ENCODE measurements at places on chromosomes 16 and 17. TPM values are rescaled to one million over a fixed set of nuclear protein-coding genes. Genes with fewer than 3 reads are reported as not detected.

GRCh38 chr17:56581635-56582627, 11.6 kb upstream of the NOG start:
- H3K27me3 ChIP-seq: peaks cover 2% of the 10 kb centered on the region
- no peak overlapping the region for H3K4me3 ChIP-seq
- DNase-seq: no peak
- H3K27ac ChIP-seq: no peak overlapping the region
- no peaks in the 10 kb centered on the region for H3K4me1 ChIP-seq
- no peaks in the 10 kb centered on the region for H3K36me3 ChIP-seq

GRCh38 chr17:2106308-2106955, 51.5 kb downstream of the HIC1 start:
- no peaks in the 10 kb centered on the region for H3K27me3 ChIP-seq
- no peak for DNase-seq
- peaks cover 25% of the 10 kb centered on the region for H3K4me1 ChIP-seq
- H3K27ac ChIP-seq: 0 out of 2 replicates have a peak overlapping the region, but pooled peaks have one; percentile 28

DNA sequence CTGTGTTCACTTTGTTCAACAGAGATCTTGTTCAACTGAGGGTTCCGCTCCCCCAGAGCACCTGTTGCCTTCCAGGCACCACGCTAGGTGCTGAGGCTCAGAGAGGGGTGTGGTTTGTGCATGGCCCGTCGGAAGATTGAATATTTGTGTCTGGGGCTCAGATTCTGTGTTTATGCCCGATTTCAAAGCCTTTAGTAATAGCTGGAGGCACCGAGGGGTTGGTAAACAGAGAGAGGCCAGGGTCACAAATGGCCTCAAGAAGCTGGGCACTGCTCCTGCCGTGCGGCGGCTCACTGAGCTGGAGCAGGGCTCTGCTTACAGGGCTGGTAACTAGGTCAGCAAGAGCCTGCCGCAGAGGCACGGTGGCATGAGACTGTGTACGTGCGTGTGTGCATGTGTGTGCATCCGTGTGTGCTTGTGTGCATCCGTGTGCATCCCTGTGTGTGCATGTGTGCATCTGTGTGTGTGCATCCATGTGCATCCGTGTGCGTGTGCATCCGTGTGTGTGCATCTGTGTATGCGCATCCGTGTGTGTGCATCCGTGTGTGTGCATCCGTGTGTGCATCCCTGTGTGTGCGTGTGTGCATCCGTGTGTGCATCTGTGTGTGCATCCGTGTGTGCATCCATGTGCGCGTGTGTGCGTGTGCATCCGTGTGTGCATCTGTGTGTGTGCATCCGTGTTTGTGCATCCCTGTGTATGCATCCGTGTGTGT, 5.4 kb downstream of the ITGAE start:
- DNase-seq: no peak
- H3K27me3 ChIP-seq: no peaks in the 10 kb centered on the region
- no peak overlapping the region for H3K4me3 ChIP-seq
- H3K4me1 ChIP-seq: peaks cover 48% of the 10 kb centered on the region

GRCh38 chr17:17837380-17837821, 615 bp upstream of the SREBF1 start:
- H3K27ac ChIP-seq: no peak overlapping the region
- no peaks in the 10 kb centered on the region for H3K27me3 ChIP-seq

The TNK1 gene
- total RNA-seq: 0.77 TPM

DNA sequence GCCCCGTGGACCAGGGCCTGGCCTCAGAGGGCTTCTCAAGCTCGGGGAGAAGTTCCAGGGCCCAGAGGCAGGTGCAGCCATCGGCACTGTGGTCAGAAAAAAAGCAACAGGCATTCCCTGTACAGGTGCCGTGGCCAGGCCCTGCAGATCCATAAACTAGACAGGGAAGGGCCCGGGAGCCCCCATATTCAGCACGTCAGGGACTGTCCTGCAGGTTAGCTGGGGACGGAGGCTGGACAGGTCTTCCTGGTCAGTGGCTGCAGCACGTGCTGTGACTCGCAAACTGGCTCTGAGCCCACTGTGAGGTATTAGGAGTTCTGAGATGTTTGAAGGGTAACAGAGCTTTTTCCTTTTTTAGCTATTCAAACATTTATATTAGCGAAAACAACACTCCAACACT, 15.0 kb upstream of the C16orf95 start:
- H3K27me3 ChIP-seq: no peaks in the 10 kb centered on the region
- H3K27ac ChIP-seq: no peak overlapping the region
- DNase-seq: no peak
- no peak overlapping the region for H3K4me3 ChIP-seq
- peaks cover 38% of the 10 kb centered on the region for H3K36me3 ChIP-seq

The P2RX1 gene
- total RNA-seq: 5.1 TPM

GRCh38 chr16:24071666-24072360, 184.3 kb upstream of the CACNG3 start:
- no peak for DNase-seq
- H3K4me3 ChIP-seq: no peak overlapping the region
- H3K36me3 ChIP-seq: peaks cover 4% of the 10 kb centered on the region
- no peak overlapping the region for H3K27ac ChIP-seq
- peaks cover 21% of the 10 kb centered on the region for H3K4me1 ChIP-seq

The CCDC78 gene
- total RNA-seq: 16.2 TPM

GRCh38 chr17:18381158-18381952, 3.8 kb downstream of the EVPLL start:
- no peaks in the 10 kb centered on the region for H3K27me3 ChIP-seq
- no peak overlapping the region for H3K4me3 ChIP-seq
- H3K36me3 ChIP-seq: no peaks in the 10 kb centered on the region

The FSCN2 gene
- total RNA-seq: 2.1 TPM

The KRTAP4-1 gene
- not detected for total RNA-seq

The GCGR gene
- total RNA-seq: not detected

Measured in GM12878 (cell line).